Osteocyte (in vitro differentiated cells): ENCODE measurements at places on chromosomes 2 and 18. TPM values are rescaled to one million over a fixed set of nuclear protein-coding genes. Genes with fewer than 3 reads are reported as not detected.

DNA sequence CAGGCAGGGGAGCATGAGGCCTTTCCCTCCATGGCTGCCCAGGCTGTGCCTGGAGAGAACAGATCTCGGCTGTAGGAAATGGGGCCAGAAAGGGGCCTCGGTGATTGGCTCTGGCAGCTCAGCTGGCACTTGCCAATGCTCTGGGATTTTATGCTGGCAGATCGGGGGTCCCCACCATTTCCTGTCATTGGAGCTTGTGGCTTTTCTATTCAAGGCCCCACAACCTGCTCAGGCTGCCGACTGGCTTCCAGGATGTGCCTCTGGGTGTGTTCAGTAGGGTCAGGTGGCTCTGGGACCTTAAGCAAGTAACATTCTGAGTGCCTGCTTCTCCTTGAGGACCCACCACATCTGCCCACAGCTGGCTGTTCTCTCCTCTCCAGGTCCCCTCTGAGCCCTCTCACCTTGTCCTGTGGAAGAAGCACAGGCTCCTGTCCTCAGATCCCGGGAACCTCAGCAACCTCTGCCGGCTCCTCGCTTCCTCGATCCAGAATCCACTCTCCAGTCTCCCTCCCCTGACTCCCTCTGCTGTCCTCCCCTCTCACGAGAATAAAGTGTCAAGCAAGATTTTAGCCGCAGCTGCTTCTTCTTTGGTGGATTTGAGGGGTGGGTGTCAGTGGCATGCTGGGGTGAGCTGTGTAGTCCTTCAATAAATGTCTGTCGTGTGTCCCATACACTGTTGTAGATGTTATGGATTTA lies 4.2 kb downstream of the GNLY start:
- no peaks in the 10 kb centered on the region for H3K27me3 ChIP-seq
- no peak overlapping the region for H3K4me3 ChIP-seq
- no peaks in the 10 kb centered on the region for H3K36me3 ChIP-seq
- H3K27ac ChIP-seq: no peak overlapping the region

DNA sequence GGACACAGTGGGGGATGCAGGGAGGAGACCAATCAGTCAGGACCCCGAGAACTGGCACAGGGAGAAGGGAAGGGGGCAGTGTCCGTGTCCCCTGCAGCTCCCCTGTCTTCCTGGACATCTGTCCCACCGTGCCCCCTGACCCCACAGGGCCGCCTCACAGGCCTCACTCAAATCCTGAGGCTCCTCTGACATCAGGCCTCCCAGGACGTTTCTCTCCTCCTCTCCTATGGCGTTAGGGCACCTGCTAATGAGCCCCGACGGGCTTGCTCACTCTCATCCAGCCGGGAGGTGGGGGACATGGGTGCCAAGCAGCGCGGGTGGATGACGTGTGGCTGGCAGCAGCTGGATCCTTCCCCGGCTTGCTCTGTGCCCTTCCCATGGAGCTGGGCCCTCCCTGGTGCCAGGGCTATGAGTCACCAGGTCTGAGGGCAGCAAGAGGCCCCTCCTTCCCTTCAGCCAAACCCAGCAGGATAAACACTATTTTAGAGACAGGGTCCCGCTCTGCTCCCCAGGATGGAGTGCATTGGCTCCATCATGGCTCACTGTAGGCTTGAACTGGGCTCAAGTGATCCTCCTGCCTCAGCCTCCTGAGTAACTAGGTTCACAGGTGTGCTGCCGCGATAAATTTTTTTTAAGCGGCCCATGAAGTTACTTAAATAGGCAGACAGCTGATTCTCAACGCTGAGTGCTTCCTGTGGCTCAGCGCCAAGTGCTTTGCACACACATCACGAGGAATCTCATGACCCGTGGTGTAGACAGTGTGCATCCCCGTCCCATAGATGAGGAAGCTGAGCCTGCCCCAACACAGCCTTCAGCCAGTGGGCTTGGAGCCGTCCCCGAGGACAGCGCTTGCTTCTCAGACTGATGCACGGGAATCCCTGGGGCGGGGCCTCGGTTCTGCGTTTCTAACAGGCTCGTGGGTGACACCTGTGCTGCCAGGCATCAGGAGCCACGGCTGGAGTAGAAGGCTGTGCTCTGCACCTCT lies 64.5 kb upstream of the HDAC4 start:
- peak; percentile 83 for DNase-seq
- H3K27me3 ChIP-seq: no peaks in the 10 kb centered on the region
- no peaks in the 10 kb centered on the region for H3K36me3 ChIP-seq
- peak overlapping the region; percentile 64 for H3K27ac ChIP-seq
- H3K4me3 ChIP-seq: no peak overlapping the region

DNA sequence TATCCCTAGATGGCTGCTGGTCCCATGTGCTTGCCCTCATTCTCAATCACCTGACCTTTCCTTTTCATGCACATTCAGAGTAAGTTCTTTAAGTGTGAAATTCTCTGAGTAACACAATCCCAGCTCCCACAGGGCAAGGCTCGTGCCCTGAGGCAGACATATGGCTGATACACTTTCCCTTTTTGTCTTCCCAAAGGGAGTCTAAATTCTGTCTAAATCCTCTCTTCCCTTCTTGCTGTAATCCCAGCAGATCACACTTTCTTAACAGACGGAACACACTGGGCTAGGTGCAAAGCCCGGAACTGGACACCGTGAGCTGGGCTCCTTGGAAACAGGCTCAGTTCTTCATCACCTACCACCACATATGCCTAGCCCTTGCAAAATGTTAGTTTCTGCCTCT lies 147.6 kb downstream of the GALNT14 start:
- H3K4me1 ChIP-seq: no peaks in the 10 kb centered on the region
- DNase-seq: no peak
- H3K27me3 ChIP-seq: no peaks in the 10 kb centered on the region
- no peak overlapping the region for H3K4me3 ChIP-seq

DNA sequence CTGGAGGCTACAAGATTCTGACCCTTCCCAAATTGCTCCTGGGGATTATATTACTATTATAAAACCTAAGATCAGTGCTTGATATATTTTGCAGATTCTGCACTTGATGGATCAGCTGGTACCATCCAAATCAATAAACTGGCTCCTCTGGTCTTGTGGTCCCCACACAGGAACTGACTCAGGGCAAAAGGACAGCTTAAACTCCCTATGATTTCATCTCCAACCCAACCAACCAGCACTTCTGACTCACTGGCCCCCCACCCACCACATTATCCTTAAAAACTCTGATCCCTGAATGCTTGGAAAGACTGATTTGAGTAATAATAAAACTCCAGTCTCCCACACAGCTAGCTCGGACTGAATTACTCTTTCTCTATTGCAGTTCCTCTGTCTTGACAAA lies 82.1 kb downstream of the TMEM163 start:
- no peaks in the 10 kb centered on the region for H3K27me3 ChIP-seq
- H3K4me1 ChIP-seq: no peaks in the 10 kb centered on the region
- no peak for DNase-seq
- no peak overlapping the region for H3K4me3 ChIP-seq
- no peaks in the 10 kb centered on the region for H3K36me3 ChIP-seq

DNA sequence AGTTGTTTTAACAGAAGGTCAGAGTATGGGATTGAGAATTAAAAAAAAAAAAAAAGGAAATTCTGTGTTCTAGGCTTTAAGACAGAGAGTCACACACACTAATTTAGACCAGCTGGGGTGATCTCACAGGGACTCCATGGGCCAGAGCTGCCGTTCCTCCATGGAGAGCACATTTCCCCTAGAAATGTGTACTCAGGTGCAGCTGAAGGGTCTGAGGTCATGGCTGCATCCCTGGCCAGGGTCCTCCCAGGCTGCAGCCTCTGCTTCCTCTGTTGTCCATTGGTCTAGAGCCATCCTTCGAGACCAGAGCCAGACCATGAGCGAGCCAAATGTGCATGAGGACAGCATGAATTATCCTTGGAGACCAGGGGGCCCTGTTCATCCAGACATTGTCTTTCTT lies 190.1 kb upstream of the TNP1 start:
- no peaks in the 10 kb centered on the region for H3K36me3 ChIP-seq
- no peak for DNase-seq
- peaks cover 54% of the 10 kb centered on the region for H3K4me1 ChIP-seq
- no peaks in the 10 kb centered on the region for H3K27me3 ChIP-seq
- H3K4me3 ChIP-seq: no peak overlapping the region
- H3K27ac ChIP-seq: peak overlapping the region; percentile 1

- no peaks in the 10 kb centered on the region for H3K27me3 ChIP-seq
- H3K4me3 ChIP-seq: no peak overlapping the region
- H3K4me1 ChIP-seq: peaks cover 36% of the 10 kb centered on the region
These were observed 682.0 kb downstream of the IRS1 start for GRCh38 chr2:226117510-226118065.

- no peaks in the 10 kb centered on the region for H3K27me3 ChIP-seq
- H3K4me1 ChIP-seq: no peaks in the 10 kb centered on the region
- no peak overlapping the region for H3K4me3 ChIP-seq
- peaks cover 14% of the 10 kb centered on the region for H3K36me3 ChIP-seq
These were observed 111.7 kb downstream of the CCDC102B start for GRCh38 chr18:68909579-68909978.

The CPLX4 gene
- not detected in 2 replicates for total RNA-seq

- no peak overlapping the region for H3K27ac ChIP-seq
- peaks cover 2% of the 10 kb centered on the region for H3K27me3 ChIP-seq
- H3K4me3 ChIP-seq: no peak overlapping the region
These were observed 165.9 kb downstream of the ZNF385B start for GRCh38 chr2:179695486-179695885.

- H3K4me3 ChIP-seq: no peak overlapping the region
- H3K27ac ChIP-seq: no peak overlapping the region
- no peaks in the 10 kb centered on the region for H3K36me3 ChIP-seq
- no peaks in the 10 kb centered on the region for H3K4me1 ChIP-seq
- DNase-seq: no peak
These were observed 215.5 kb downstream of the LNPK start for GRCh38 chr2:175786471-175787124.

- DNase-seq: no peak
- H3K4me3 ChIP-seq: no peak overlapping the region
- peaks cover 65% of the 10 kb centered on the region for H3K4me1 ChIP-seq
- no peaks in the 10 kb centered on the region for H3K36me3 ChIP-seq
- peak overlapping the region; percentile 42 for H3K27ac ChIP-seq
- H3K27me3 ChIP-seq: no peaks in the 10 kb centered on the region
These were observed 180.5 kb downstream of the ZFP36L2 start for GRCh38 chr2:43045866-43046265.

GRCh38 chr2:171531836-171532450 lies 9.7 kb downstream of the CYBRD1 start:
- H3K36me3 ChIP-seq: peaks cover 20% of the 10 kb centered on the region
- H3K4me3 ChIP-seq: peak overlapping the region; percentile 66
- DNase-seq: no peak
- peak overlapping the region; percentile 92 for H3K27ac ChIP-seq
- no peaks in the 10 kb centered on the region for H3K27me3 ChIP-seq
- H3K4me1 ChIP-seq: peaks cover 48% of the 10 kb centered on the region

DNA sequence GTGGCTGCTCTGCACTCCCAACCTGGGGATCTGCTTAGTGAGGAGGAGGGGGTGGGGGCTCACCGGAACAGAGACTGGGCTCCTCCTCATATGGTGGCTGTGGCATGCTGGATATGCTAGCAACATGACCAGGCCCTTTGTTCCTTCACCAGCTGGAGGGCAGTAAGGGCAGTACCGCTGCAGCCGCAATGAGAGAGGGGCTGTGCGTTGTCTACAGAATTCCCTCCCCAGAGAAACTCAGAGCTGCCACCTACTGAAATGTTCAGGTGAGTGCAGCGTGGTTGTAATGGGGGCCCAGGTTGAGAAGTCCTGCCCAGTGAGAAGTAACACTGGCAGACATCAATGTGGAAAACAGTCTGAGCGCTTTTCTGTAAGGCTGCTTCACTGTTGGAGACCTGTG lies 1211.9 kb upstream of the NXPH2 start:
- no peaks in the 10 kb centered on the region for H3K36me3 ChIP-seq
- no peaks in the 10 kb centered on the region for H3K4me1 ChIP-seq
- no peak overlapping the region for H3K4me3 ChIP-seq
